Right lung (tissue), 10 donors: ENCODE measurements at places on chromosomes 12 and 14. TPM values are rescaled to one million over a fixed set of nuclear protein-coding genes. Genes with fewer than 3 reads are reported as not detected.
A peak's percentile ranks its signal among the peaks of the same experiment; 100 is the strongest.

Gene LRP10
- 64.5 TPM for polyA plus RNA-seq

Gene ADAMTS20
- 0.07 TPM for polyA plus RNA-seq

Gene GLT1D1
- polyA plus RNA-seq, result 2.3 TPM

DNA sequence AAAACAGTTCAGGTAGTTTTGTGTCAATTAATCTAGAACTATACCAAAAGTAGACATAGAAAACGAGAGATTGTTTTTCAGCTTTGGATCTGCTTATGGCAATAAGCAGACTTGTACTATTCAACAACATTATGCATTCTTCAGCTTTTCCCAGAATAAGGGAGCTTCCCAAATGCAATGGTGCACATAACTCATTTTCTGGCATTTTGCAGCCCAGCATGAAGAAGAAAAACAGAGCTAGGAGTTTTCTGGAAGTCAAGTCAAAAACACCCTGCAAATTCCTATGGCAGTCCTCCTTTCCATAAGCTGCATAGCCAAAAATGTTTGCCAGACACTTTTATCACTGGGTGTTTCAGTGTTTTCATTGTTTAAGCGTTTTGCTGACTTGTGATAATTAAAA lies 314.7 kb downstream of the NAV3 start:
- no peak for DNase-seq

DNA sequence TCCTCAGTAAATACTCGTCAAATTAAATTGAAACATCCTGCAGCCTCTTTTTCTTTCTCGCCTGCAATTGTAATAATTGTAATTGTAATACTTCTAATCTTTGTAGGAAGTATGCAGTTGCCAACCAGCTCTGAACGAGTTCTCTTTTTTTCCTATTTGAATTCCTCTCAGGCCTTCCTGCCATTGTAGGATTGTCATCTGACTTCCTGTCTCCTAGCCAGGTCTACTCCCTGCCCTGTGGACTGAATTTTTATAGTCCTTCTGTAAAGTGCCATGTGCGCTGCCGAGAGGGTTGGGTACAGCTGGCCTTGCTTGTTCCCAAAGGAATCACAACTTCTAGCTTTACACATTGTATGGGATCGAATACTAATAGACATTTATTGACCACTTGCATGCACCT lies 183.3 kb downstream of the SSPN start:
- DNase-seq, result peak; percentile 7

DNA sequence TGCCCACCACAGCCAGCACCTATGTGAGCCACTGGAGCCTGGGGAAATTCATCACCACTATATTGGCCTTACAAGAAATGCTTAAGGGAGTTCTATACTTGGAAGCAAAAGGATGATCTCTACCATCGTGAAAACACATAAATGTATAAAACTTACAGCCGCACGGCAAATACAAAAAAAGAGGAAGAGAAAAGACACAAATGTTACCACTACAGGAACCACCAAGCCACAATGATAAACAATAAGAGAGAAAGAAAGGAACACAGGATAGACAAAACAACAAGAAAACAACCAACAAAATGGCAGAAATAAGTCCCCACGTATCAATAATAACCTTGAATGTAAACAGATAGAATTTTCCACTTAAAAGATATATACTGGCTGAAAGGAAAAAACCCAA lies 267.5 kb downstream of the TMEM121 start:
- DNase-seq, result no peak

GRCh38 chr14:65198346-65198745 lies 96.0 kb upstream of the MAX start:
- DNase-seq, result no peak

- no peak for DNase-seq
Observed at GRCh38 chr14:23115039-23115731, 3.9 kb downstream of the CEBPE start.

DNA sequence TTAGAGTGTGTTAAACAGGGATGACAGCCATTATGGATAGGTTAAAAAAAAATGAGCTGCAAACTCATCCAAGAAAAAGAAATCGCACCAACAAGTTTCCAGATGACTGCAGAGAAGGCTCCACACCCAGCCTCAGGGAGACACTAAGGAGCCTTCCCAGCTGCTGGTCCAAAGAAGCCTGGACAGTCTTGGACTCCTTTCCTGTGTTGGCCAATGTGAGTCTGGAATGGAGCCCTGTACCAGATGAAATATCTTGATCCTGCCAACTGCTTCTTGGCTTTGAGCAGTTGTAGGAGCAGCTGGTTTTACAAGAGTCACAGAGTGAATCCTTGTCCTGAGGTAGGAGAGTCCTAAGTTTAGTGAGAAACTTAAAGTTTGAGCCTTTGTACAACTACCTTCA lies 44.5 kb downstream of the SLC38A1 start:
- peak; percentile 55 for DNase-seq
